ENCODE measurements at places on chromosomes 7 and 10.

DNA sequence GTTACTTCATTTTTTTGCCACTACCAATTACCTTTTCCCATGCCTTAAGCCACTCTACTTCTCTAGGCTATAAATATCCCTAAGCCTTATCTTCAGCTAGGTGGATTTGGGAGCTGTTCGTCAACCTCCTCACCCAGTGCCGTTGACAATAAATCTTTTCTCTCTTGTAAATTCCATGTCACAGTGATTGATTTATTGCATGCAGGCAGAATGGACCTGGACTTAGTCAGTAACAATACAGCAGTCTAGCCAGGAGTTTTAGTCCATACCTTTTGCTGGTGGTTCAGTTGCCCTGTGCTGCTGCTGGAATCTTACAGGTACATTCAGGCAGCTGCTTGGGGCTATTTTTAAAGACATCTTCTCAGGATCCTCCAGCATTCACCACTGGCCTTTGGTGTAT is 350.5 kb upstream of the NRG3 start:
- DNase-seq, result no peak

GRCh38 chr10:103069453-103070331 is 123.4 kb downstream of the NT5C2 start:
- no peak for DNase-seq

DNA sequence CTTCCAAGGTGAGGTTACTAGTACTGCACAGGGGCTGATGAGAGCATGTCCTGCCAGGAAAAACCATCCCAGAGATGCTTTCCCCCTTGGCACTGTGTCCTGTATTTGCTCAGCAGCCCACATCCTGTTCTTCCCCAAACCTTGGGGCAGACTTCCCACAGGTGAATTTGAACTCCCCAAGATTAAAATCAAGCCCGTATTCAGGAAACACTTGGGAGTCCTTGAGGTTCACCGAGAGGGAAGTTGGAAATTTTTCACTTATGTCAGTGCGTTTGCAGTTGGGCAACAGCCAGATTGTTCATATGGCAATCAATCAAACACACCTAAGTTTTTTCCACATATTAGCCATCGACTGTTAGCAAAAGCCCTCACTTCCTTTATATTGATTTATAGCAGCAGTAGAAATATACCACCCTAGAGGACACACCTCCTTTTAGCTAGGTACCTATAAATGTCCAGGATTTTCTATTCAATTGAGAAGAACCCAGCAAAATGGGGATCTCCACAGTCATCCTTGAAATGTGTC is at the start of gene DMBT1:
DMBT1 (plus strand) TSS at position 476 of the 526 bp plus-strand sequence; CDS start at position 493, 17 bp downstream.
- DNase-seq, result no peak

DNA sequence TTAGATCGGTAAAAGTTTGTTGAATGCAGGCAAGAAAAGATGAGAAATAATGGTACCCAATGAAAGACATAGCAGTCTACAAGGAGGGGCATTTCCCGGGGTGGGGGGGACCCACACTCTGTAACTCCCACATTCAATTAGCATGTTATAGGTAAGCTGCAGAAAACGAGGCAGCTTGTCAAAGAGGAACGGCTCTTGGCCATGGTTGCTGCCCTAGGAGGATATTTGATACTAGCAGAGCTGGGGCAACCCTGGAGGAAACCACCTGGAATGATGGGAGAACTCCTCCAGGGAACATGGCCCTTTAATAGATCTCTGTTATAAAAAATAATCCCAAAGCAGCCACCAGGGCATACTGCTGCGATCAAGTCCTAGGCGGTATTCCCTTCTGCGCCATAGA is 98.5 kb downstream of the EGFR start:
- no peak for DNase-seq

DNA sequence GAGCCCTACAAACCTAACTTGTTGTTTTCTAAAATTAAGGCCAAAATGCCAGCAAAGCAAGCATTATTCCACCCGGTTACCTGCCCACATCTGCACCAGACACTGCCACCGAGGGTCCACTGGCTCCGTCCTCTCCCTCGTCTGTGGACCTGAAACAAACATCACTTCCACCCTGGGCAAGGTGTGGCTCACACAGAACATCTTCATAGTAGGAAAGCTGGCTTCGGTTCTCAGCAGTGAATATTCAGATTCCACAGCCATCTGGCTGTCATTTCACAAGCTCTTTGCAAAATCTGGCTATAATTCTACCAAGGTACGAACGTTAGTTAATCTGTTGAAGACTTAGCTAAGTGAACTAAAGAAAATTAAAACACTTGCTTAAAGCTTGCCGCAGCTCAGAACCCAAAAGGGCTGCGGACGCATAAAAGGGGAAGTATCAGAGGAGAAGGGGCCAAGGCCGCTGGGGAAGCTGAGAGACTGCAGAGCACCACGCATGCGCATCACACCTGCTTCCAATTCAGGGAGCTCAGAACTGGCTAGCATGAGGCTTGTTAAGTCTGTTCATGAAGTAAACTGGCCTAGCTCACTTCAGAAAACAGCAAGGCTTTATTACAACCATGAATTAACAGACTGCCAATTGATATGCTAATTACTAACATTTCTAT is 46.1 kb downstream of the PTPRN2 start:
- DNase-seq, result peak; percentile 54

- DNase-seq, result no peak
Measured at GRCh38 chr7:1809070-1809469, 139.0 kb downstream of the ELFN1 start.

- no peak for DNase-seq
Measured at GRCh38 chr10:129193148-129193547, 273.9 kb upstream of the MGMT start.

DNA sequence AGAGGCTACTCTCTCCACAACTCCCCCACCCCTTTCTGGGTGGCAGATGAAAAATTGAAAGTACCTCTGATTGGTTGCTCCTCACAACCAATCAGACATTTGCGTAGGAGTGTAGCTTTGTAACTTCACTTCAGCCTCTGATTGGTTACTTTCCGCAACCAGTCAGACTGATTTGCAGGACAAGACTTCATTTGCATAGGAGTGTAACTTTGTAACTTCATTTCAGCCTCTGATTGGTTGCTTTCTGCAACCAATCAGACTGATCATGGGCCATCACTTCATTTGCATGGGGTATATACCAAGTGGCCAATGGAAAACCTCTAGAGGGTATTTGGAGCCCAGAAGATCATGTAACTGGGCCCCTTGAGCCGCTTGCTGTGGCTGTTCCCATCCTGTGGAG is 25.6 kb downstream of the CDNF start:
- no peak for DNase-seq

Data from CMK (cell line).